Activated gamma-delta T cell treated with Interleukin-2 at 50 U/mL for 16 hours (primary cell): ENCODE measurements at places on chromosomes 7 and 10.

GRCh38 chr10:103668351-103669242, 175.1 kb downstream of the NEURL1 start:
- no peak for DNase-seq

- no peak for DNase-seq
These were observed 22.8 kb downstream of the NSMCE4A start for GRCh38 chr10:121952226-121952625.

DNA sequence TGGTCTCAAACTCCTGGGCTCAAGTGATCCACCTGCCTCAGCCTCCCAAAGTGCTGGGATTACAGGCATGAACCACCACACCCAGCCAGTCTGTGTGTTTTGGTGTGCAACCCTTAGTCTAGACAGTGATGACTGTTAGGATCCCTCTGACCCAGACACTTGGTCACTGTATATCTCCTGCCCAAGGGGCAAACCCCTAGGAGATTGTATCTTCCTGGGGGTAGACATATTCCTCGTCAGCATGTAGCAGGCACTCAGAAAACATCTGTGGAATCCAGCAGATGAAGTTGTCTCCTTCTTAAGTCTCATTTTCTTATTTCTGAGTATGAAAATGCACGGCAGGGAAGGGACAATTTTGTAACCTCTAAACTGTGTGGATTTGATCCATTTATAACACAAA, 292.5 kb downstream of the GFRA1 start:
- no peak for DNase-seq

- DNase-seq: no peak
These were observed 140.4 kb upstream of the NPY start for GRCh38 chr7:24143547-24143946.

GRCh38 chr7:141071260-141071854, 2.5 kb upstream of the TMEM178B start:
- DNase-seq: peak; percentile 25

DNA sequence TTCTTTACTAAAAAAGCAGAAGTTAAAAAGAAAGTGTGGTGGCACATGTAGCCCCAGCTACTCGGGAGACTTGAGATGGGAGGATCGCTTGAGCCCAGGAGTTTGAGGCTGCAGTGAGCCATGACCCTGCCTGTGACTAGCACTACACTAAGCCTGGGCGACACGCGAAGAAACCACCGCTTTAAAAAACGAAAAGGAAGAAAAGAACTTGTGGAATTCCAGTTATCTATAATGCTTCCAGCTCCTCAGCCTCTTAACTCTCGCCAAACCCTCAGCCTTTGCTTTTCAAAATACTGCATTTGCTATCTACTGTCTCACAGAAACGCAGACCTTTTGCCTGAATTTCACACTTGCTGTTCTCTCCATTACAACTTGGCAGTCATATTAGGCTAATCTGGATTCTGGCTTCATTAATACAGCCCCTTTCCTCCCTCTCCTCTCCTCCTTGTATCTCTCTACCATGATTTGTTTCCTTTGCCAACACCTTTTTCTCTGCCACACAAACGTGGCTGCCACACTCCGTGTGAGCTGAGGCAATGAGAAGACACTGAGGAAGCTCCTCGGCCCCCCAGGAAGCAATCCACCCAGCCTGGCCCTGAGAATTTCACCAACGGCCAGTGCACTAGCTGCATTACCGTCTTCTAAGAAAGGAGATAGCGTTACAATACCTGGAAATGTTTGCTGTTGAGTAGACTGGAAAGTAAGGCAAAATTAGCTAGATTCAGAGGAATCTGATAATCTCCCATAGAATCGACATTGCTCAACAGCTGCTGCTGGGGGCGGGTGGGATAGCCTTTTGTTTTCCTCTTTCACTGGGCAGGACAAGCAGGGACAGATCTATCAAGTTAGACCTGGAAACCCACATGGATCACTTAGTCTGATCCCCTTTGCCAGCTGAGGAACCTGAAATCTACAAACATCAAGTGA, 37.2 kb downstream of the CALML5 start:
- DNase-seq: no peak
